Esophagus squamous epithelium (tissue), 5 donors: ENCODE measurements at places on chromosomes 2 and 18.

DNA sequence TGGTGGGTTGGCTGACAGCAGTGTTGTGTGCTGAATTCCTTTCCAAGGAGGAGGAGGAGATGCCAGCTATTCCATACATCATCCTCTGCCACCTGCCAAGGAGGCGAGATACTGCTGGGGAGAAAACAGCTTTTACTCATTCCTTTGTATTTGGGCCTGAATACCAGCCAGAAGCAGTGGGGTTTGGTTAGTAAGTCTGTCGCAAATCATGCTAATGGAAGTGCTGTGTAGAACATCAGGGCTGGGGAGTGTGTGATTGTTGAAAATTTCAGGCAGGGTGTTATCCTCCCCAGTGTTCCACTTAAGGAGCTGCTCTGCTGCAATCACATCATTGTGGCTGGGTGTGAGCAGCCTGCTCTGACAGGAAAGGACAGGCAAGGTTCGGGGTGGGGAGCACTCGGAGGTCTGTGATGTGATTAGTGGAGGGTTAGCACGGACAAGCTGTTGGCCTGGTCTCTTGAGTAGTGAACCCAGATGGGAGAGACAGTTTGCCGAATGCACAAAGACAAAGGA is 128.2 kb upstream of the DLX2 start:
- peaks cover 90% of the 10 kb centered on the region for H3K4me1 ChIP-seq
- H3K4me3 ChIP-seq = no peak overlapping the region
- no peaks in the 10 kb centered on the region for H3K27me3 ChIP-seq
- no peaks in the 10 kb centered on the region for H3K36me3 ChIP-seq
- DNase-seq = no peak
- peak overlapping the region; percentile 91 for H3K27ac ChIP-seq

GRCh38 chr2:75549401-75550253 is 11.1 kb downstream of the EVA1A start:
- no peaks in the 10 kb centered on the region for H3K36me3 ChIP-seq
- H3K4me3 ChIP-seq = no peak overlapping the region
- DNase-seq = no peak
- H3K27me3 ChIP-seq = no peaks in the 10 kb centered on the region
- no peak overlapping the region for H3K27ac ChIP-seq
- no peaks in the 10 kb centered on the region for H3K4me1 ChIP-seq

- no peak overlapping the region for H3K4me3 ChIP-seq
- no peaks in the 10 kb centered on the region for H3K36me3 ChIP-seq
- H3K4me1 ChIP-seq = peaks cover 15% of the 10 kb centered on the region
- no peaks in the 10 kb centered on the region for H3K27me3 ChIP-seq
- DNase-seq = no peak
Observed at GRCh38 chr2:12663306-12664037, 53.3 kb upstream of the TRIB2 start.

- DNase-seq = no peak
- H3K36me3 ChIP-seq = peaks cover 3% of the 10 kb centered on the region
- no peak overlapping the region for H3K27ac ChIP-seq
- no peak overlapping the region for H3K4me3 ChIP-seq
Observed at GRCh38 chr2:112073875-112074274, 18.8 kb downstream of the TMEM87B start.

DNA sequence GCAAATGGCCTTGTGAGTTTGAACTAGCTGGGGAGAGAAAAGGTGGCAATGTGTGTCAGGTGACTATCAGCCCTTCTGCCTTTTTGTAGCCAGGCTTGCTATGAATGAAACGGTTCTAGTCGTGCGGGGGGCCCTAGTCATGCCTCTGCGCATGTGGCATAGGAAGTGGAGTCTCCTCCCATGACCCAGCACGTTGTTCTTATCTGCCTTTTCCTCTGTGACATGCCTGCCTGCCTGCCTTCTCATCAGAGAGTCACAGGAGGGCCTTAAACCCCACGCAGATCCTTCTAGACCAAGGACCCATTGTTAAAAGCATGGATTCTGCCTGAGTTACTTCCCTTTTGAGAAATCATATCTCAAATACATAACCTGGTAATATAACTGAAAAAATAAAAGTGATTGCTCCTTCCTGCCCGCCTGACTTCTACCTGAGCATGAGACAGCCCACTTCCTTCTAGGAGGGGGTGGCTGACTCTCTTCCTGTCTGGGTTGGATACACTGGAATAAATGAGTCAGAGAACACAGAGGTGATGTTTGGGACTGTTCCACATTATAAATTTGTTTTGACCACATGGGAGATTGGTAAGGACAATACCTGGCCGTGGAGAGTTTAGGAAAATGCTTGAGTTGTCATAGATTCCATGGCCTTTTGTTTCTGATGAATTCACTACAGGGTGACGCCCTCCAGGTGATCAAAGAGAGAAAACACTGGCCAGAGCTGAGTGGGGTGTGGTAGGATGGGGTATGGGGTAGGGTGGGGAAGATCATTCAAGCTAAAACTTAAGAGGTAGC is 49.8 kb downstream of the FBLN7 start:
- no peaks in the 10 kb centered on the region for H3K4me1 ChIP-seq
- no peaks in the 10 kb centered on the region for H3K36me3 ChIP-seq
- no peaks in the 10 kb centered on the region for H3K27me3 ChIP-seq
- no peak overlapping the region for H3K27ac ChIP-seq
- DNase-seq = no peak

- H3K27me3 ChIP-seq = no peaks in the 10 kb centered on the region
- H3K27ac ChIP-seq = no peak overlapping the region
- no peak for DNase-seq
- H3K4me1 ChIP-seq = peaks cover 23% of the 10 kb centered on the region
- no peak overlapping the region for H3K4me3 ChIP-seq
Observed at GRCh38 chr18:7609617-7610016, 42.5 kb downstream of the PTPRM start.

GRCh38 chr2:229731916-229732315 is 17.6 kb upstream of the DNER start:
- H3K27me3 ChIP-seq = no peaks in the 10 kb centered on the region
- no peak for DNase-seq
- no peak overlapping the region for H3K27ac ChIP-seq
- H3K4me3 ChIP-seq = no peak overlapping the region
- no peaks in the 10 kb centered on the region for H3K4me1 ChIP-seq
- H3K36me3 ChIP-seq = no peaks in the 10 kb centered on the region

GRCh38 chr2:23230885-23231284 is 154.1 kb upstream of the KLHL29 start:
- H3K27ac ChIP-seq = no peak overlapping the region
- no peak overlapping the region for H3K4me3 ChIP-seq
- no peaks in the 10 kb centered on the region for H3K27me3 ChIP-seq
- no peaks in the 10 kb centered on the region for H3K36me3 ChIP-seq
- H3K4me1 ChIP-seq = no peaks in the 10 kb centered on the region

DNA sequence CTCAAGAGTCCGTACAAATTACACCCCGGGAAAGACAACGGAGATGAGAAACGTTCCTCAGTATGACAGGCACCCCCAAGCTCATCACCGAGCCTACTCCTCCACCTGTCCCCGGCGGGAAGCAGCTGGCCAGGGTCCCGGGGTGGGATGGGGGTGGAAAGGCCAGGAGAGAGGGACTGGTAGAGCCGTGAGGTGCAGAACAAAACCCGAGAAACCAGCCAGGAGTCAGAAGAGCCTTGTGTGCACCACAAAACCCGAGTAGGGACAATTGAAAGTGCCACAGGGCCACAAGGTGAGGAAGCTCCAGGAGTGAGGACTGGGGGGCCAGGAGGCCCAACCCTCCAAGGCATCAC is 75.5 kb upstream of the SALL3 start:
- DNase-seq = no peak
- H3K27me3 ChIP-seq = no peaks in the 10 kb centered on the region
- H3K4me1 ChIP-seq = no peaks in the 10 kb centered on the region
- no peak overlapping the region for H3K4me3 ChIP-seq
- no peak overlapping the region for H3K27ac ChIP-seq

DNA sequence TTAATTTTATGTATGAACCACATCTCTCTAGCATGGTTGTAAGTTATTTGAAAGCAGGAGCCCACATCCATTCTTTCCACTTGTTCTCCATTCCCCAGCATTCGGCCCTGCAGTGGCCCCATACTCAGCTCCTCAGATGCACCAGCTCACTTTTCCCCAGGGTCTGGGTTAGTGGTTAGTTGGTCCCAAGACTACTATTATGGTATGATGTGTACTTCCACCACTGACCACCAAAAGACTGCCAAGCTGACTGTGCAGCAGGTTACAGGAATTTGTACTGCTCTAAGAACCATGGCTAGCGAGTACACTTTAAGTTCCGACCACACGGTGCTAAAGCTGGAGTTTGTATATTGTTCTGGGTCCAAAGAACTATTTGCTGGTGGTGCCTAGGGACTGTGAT is 413.6 kb upstream of the TCF4 start:
- no peaks in the 10 kb centered on the region for H3K27me3 ChIP-seq
- H3K27ac ChIP-seq = no peak overlapping the region
- no peak for DNase-seq
- no peak overlapping the region for H3K4me3 ChIP-seq
- peaks cover 12% of the 10 kb centered on the region for H3K4me1 ChIP-seq

DNA sequence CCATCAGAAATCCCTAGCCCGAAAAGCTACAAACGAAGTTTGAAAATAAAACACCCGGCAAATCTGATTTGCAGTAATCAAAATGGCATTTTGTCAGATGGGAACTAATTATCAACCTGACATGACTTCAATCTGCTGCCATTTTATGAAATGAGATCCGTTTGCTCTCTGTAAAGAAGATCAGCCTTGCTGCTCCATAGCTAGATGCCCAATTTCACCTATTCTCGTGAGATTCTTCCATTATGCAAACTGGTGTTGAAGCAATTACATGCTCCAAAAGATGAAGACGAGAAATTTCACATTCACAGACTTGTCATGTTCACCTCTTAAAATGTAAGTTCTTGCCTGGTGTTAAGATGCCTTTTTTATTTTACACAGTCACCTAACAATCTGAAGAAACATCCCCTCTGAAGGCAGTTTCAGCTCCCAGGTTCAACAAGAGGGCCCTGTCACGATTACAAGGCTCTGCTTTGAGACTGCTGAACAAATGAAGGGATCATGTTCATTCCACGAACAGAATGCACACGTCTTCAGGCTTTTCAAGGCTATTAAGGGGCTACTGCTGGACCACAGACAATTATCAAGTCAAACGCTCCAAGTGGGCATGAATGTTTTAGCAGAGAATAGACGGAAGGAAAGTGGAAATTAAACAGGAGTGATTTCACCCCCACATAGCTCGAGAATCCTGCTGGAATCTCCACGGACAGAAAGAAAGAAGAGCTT is 172.6 kb upstream of the PID1 start:
- no peak overlapping the region for H3K4me3 ChIP-seq
- H3K27ac ChIP-seq = peak overlapping the region; percentile 83

DNA sequence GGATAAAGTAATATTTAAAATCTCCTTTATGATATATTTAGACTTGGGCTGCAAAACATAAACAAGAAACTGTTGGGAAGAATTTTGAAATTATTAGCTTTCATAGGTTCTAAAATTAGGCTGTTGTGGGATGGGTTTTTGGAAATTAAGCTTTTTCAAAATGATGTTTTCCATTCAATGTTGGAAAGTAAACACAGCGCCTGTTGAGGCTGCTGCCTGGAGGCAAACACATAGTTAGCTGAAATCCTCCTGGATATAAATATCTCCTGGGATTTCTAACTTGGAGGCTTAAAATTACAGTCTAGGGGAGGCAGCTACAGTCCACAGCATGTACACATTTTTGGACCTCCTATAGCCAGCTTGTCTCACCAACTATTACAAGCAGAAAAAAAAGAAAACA is 197.3 kb downstream of the DCC start:
- H3K36me3 ChIP-seq = no peaks in the 10 kb centered on the region
- no peak overlapping the region for H3K27ac ChIP-seq
- no peak overlapping the region for H3K4me3 ChIP-seq

DNA sequence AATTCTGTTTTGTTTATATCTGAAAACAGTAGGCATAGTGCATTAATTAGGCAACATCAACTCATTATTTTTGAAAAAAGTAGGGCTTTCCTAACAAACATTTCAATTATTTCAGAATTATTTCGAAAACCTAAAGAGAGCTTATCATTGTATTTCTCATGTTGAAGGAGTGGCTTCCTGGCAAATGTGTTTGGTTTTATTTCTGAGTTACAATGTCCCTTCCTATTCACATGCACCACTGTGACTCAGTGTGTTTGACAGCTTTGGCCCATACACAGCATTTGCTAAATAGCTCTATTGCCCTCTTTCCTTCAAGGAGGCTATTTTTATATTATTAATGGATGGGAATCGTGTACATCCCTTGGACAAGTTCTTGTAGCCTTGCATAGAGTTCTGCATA is 205.9 kb downstream of the PTGR3 start:
- no peaks in the 10 kb centered on the region for H3K36me3 ChIP-seq
- H3K4me1 ChIP-seq = no peaks in the 10 kb centered on the region
- no peak for DNase-seq

DNA sequence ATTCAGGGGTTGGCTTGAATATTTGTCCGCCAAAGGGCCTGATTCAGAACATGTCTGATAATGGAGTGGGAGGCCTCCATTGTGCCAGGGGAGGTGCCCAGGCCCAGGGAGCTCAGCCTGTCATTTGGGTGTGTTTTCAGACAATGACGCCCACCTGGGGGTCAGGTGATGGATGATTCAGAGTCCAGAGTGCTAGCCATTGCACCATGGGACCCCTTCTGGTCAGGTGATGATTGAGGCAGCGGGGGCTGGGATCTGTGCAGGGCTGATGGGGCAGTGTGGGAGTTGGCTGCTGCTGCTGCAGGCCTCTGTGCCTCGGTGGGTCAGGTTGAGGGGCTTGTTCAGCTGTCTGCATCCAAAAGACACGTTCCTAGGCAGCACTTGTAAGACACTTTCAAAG is 8.3 kb upstream of the ARHGEF4 start:
- H3K4me1 ChIP-seq = peaks cover 42% of the 10 kb centered on the region
- no peaks in the 10 kb centered on the region for H3K27me3 ChIP-seq
- no peak for DNase-seq
- peak overlapping the region; percentile 21 for H3K27ac ChIP-seq

DNA sequence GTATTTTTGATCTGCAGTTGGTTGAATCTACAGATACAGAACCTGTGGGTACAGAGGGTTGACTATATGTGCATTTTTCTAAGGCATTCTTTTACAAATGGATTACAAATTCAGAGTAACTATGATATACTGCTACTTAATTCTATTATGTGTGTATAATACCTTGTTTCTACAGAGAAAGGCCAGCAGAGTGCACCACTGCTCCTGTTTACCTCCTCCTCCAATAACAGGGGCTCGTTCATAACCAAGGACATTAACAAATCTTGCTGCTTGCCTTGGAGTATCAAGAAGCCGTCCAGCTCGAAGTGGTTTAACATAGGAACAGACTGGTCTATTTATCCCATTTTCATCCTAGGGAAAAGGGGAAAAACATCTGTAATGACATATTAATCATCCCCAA is 16.4 kb downstream of the CEP76 start:
- H3K27me3 ChIP-seq = no peaks in the 10 kb centered on the region
- peaks cover 70% of the 10 kb centered on the region for H3K36me3 ChIP-seq
- H3K27ac ChIP-seq = no peak overlapping the region
- H3K4me3 ChIP-seq = no peak overlapping the region

- no peaks in the 10 kb centered on the region for H3K36me3 ChIP-seq
- no peaks in the 10 kb centered on the region for H3K4me1 ChIP-seq
- H3K27me3 ChIP-seq = no peaks in the 10 kb centered on the region
- H3K4me3 ChIP-seq = no peak overlapping the region
- H3K27ac ChIP-seq = no peak overlapping the region
- DNase-seq = no peak
Observed at GRCh38 chr2:12649602-12650400, 66.9 kb upstream of the TRIB2 start.
